DMS79 (cell line): ENCODE measurements at places on chromosomes 12 and 14.

- no peak for DNase-seq
Observed at GRCh38 chr14:23119363-23120327, 590 bp upstream of the CEBPE start.

GRCh38 chr12:100808777-100809176 lies 14.2 kb downstream of the ANO4 start:
- no peak for DNase-seq

GRCh38 chr14:102951799-102952198 lies 29.3 kb downstream of the AMN start:
- DNase-seq: no peak

- DNase-seq: no peak
Observed at GRCh38 chr14:92421751-92422150, 91.8 kb upstream of the RIN3 start.

GRCh38 chr12:50925342-50925651 lies 27.0 kb upstream of the HIGD1C start:
- no peak for DNase-seq

GRCh38 chr14:106848330-106849121 lies 1322.1 kb downstream of the TMEM121 start:
- DNase-seq: no peak
